ENCODE measurements at places on chromosomes 3 and 15. TPM values are rescaled to one million over a fixed set of nuclear protein-coding genes. Genes with fewer than 3 reads are reported as not detected.
A peak's percentile ranks its signal among the peaks of the same experiment; 100 is the strongest.

The KBTBD13 gene
- 0.17 TPM for total RNA-seq

GRCh38 chr15:75182187-75183131 lies 19.2 kb upstream of the C15orf39 start:
- peak; percentile 75 for DNase-seq

The SMCO1 gene
- total RNA-seq = not detected

DNA sequence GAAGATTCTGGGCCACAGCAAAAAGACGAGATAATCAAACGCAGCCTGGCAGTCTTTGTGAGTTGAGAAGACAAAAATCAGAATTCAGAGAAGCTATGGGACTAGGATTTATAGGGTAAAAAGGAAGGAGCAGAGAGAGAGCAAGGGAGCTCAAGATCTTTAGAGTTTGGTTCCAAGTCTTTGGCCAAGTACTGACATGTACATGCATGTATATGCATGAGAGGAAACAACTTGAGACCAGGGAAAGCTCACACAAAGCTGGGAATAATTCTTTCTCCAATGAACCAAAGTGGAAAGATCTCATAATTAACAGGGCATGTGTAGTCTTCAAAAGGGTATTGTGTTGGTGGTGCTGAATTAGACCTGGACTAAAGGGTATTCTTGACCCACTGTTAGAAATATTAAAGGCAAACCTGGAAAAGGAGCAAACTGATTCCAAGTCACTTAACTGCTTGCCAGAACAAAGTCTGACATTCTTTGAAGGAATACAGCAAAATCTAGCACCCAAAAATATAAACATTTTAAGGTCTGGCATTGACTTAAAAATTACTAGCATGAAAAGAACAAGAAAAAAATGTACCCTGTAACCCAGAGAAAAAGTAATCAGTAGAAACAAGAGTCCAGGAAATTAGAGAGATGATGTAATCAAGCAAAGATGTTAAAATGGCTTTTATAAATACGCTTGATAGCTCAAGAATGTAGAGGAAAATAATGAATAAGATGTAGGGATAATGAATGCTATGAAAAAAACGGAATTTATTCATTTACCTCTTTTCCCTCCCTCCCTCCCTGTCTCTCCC lies 226.0 kb upstream of the CGNL1 start:
- no peak for DNase-seq

DNA sequence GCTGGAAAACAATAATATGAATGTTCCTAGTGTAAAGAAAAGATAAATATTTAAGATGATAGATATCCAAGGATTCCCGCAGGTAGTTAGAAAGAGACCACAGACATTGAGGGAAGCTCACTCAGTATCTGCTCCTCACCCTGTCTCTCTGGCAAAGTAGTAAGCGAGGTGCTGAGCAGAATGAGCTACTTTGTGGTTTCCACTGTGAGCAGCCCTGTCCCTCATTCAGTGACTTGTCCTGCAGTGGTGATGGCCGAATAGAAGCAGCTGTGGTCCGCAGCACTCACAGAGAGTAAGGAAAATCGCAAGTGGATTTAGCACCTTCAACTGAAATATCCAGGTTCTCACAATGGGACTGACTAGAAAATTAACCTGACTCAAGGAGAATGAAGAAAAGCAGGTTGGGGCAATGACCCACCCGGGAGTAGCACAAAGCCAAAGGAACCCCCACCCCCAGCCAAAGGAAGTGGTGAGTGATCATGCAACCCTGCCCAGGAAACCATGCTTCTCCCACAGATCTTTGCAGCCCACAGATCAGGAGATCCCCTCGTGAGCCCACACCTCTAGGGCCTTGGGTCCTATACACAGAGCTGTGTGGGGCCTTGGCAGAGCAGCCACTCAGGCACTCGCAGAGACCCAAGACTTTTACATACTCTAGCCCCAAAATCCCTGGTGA lies 21.8 kb upstream of the SLC25A38 start:
- no peak for DNase-seq

- DNase-seq = no peak
Measured at GRCh38 chr3:28637742-28638141, 289.1 kb upstream of the AZI2 start.

GRCh38 chr3:15724446-15724845 lies 73.3 kb downstream of the ANKRD28 start:
- DNase-seq = no peak

The NEO1 gene
- 26.8 TPM for total RNA-seq

The TEX55 gene
- not detected for total RNA-seq

GRCh38 chr15:101545548-101546505 lies 56.3 kb upstream of the PCSK6 start:
- no peak for DNase-seq

DNA sequence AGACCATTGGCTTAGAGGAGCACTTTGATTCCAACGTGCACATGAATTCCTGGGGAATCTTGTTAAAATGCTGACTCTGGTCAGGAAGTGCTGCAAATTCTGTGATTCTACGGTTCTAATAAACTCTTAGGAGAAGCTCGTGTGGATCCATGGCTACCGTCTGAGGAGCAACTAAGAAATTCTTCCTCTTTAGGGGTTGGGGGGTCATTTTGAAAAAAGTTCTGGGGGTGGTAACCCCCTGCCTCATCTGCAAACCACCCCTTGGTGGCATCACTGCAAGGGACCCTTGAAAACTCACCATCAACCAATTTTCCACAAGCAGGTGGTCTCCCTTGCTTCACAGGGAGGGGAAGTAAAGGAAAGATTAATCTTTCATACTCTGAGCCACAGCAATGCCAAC lies 52.2 kb upstream of the IGF1R start:
- DNase-seq = no peak

DNA sequence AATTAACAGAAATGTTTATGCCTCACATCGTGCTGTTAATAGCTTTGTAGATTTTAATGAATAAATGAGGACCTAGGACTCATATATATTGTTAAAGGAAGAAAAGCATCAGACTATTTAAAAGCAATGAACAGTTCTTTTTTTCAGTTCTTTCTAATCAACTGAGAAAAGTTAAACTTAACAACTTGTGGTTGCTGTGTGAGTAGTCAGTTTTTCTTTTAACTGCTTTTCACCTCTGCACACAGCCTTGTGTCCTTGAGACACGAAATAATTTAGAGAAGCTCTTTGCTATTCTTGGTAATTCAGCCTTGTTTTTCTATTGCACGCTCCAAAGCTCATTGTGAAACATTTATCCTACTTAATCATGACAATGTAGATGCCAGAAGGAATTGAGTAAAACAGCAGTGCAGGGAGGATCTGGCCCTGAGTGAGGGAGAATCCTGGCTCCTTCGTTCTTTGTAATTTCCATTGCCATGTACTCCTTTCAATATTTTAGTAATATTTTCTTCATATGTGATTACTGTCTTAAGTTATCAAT lies 499.0 kb downstream of the PYDC2 start:
- no peak for DNase-seq

- no peak for DNase-seq
Measured at GRCh38 chr15:79474252-79474651, 42.1 kb downstream of the MINAR1 start.

DNA sequence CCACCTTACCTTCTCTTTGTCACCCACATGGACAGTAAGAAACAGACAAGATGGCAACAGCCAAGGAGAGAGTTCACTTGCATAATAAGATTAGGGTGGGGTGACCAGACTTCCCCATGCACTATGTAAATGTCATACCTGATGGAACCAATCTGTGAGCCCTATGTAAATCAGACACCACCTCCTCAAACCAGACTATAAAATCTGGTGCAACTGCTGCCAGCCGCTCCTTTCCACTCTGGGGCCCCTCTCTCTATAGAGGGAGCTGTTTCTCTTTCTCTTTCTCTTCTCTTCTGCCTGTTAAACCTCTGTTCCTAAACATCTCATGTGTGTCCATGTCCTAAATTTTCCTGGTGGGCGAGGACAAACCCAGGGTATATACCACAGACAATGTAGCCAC lies 405.5 kb upstream of the CNTN4 start:
- DNase-seq = no peak

GRCh38 chr3:143236226-143236964 lies 116.8 kb downstream of the CHST2 start:
- no peak for DNase-seq

The SYNPR gene
- 0.24 TPM for total RNA-seq

DNA sequence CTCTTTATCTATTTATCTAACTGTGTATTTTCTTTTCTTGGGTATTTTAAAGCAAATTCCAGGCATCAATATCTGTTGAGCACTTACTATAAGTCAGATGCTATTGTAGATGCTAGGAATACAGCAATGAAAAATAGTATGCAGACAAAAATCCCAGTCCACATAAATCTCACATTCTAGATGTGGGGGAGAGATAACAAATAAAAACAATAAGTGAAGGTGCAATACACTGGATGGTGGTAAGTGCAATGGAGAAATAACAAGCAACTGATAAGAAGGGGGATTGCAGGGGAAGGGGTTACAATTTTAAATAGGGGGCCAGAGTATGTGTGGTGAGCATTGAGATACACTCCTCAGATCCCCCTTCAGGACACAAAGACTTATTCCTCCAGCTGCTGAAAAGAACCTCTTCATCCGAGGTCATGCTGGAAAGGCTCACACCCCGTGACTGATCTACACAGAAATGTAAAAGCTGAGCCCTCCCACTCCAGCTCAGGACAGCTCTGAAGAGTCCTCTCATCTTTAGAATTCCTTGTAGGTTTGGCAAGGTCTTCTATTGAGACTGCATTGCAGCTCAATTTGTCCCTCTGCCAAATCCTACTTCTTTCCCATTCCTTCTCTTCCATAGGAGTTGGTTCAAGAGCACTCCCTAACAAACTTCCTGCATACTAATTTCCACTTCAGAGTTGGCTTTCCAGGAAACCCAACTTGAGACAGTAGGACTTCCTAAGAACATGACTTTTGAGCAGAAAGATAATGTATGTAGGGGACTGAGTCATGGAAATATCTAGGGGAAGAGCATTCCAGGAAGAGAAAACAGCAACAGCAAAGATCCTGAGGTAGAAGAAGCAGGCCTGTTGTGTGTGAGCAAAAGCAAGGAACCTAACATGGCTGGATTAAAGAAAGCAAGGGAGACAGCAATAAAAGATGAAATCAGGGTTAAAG lies 8.1 kb upstream of the SCG3 start:
- DNase-seq = no peak

The PROS1 gene
- 6.5 TPM for total RNA-seq

GRCh38 chr3:8713901-8714759 lies 19.5 kb upstream of the CAV3 start:
- DNase-seq = peak; percentile 81

DNA sequence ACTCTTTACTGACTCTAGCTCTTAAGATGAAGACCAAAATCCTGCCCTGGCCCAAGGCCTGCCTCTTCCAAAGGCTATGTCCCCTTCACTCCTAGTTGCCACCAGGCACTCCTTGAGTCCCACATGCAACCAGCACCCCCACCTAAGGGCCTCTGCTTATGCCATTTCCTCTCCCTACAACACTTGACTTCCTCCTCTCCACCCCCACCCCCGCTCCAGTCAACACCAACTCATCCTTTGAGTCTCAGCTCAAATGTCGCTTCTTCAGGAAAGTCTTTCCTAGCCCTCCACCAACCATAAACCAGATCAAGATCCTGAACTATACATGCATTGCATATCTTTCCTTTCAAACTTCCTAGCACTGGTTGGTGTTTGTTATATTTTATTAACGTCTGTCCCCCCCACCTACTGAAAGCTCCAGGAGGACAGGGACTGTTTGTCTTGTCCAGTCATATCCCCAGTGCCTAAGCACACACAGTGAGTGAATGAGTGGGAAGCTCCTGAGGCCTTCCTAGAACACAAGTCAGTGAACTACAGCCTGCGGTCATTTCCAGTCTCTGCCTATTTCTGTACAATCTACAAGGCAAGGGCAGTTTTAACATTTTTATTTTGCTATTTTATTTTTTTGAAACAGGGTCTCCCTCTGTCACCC lies 7.3 kb downstream of the TBC1D2B start:
- no peak for DNase-seq

The WNT5A gene
- total RNA-seq = 15.7 TPM

GRCh38 chr3:197520311-197521276 lies 35.2 kb downstream of the BDH1 start:
- DNase-seq = peak; percentile 89

The TRPM1 gene
- 0.48 TPM for total RNA-seq

The TRH gene
- 0.59 TPM for total RNA-seq

DNA sequence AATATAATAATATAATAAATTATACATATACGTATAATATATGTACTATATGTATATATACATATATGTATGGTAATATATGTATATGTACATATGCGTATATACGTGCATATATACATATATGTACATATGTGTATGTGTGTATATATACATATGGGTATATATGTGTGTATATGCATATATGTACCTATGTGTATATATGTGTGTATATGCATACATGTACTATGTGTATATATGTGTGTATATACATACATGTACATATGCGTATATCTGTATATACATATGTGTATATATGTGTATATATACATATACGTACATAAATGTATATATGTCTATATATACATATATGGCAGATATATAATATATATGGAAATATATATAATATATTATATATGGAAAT lies 74.8 kb upstream of the ST3GAL6 start:
- DNase-seq = no peak

DNA sequence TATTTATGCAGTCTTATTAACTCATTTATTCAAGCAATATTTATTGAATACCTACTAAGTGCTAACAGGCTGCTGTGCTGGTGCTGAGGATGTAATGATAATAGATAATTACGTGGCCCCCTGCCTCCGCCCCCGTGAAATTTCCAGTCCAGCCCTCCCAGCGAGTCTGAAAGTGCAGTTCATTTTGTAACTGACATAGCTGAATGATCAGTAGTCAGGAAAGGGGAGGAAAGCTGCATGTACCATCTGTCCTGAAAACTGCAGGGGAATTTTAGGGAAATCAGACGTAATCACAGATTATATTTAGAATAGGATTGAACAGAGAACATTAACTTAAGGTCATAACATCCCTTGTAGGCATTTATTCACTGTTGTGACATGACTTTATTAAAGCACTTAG lies 736.8 kb downstream of the MCTP2 start:
- DNase-seq = no peak

DNA sequence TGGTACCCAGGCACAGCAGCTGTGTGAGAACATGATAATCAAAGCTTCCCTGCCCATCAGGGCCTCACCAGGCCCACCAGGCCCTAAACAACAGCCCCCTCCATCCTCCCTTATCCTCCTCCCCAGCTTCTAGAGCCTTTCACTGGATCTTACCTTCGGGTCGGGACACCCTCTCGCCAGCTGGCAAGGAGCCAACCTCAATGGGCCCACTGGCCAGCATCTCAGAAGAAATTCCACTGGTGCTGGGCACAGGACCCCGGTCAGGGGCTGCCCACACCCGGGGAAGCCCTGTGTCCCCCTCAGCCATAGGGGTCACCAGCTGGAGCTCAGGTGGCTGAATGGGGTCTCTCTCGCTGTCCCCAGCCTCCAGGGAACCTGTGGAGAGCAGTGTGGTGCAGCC lies 6.8 kb upstream of the QARS1 start:
- no peak for DNase-seq

The DNAH12 gene
- total RNA-seq = not detected
